ENCODE measurements at places on chromosomes 2 and 18. TPM values are rescaled to one million over a fixed set of nuclear protein-coding genes. Genes with fewer than 3 reads are reported as not detected.

DNA sequence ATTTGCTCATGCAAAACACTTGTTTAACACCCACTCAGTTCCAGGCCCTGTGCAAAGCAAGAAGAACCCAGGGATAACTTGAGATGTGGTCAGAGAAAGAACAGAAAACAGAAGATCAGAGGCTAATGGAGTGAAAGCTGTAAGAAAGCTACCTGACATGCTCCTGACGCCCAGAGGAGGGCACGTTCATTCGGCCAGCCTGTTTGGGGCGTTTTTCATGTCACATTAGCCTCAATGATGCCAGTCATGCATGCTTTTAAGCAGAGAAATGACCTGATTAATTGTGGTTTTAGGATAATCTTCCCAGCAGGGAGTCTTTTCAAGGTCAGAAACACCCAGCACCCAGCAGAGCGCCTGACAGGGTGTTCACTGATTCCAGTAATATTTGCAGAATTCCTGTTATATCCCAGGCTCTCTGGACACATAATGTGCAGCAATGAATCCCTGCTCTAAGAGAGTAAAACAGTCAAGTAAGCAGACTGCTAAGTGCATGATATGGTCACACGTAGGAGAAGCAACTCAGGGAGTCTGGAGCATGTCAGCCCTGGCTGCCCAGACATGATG is 320.0 kb downstream of the LRATD1 start:
- DNase-seq = no peak
- H3K36me3 ChIP-seq = no peaks in the 10 kb centered on the region
- no peak overlapping the region for H3K27ac ChIP-seq
- no peaks in the 10 kb centered on the region for H3K27me3 ChIP-seq
- no peaks in the 10 kb centered on the region for H3K4me1 ChIP-seq
- H3K4me3 ChIP-seq = no peak overlapping the region

Gene AQP12A
- total RNA-seq = not detected

DNA sequence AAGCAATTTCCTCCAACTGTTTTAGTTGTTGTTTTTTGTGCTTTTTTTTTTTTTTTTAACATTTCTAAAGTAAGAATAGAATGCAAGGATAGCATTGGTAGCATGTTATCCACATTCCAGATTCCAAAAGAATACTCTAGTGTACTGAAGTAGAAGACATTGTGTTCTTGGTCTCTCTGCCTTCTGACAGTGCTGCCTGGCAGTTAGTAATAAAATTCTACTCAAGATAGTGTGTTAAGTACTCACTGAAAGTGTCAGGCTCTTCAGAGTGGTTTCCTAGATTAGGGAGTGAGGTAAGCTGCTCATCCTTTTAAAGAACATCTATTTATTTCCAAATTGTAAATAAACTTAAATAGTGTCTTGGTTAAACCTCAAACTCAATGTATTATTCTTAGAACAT is 253.7 kb downstream of the HNMT start:
- no peak overlapping the region for H3K4me3 ChIP-seq
- DNase-seq = no peak
- H3K27me3 ChIP-seq = no peaks in the 10 kb centered on the region
- no peaks in the 10 kb centered on the region for H3K4me1 ChIP-seq
- H3K36me3 ChIP-seq = no peaks in the 10 kb centered on the region
- H3K27ac ChIP-seq = no peak overlapping the region

Gene ACMSD
- total RNA-seq = 1.2 TPM

DNA sequence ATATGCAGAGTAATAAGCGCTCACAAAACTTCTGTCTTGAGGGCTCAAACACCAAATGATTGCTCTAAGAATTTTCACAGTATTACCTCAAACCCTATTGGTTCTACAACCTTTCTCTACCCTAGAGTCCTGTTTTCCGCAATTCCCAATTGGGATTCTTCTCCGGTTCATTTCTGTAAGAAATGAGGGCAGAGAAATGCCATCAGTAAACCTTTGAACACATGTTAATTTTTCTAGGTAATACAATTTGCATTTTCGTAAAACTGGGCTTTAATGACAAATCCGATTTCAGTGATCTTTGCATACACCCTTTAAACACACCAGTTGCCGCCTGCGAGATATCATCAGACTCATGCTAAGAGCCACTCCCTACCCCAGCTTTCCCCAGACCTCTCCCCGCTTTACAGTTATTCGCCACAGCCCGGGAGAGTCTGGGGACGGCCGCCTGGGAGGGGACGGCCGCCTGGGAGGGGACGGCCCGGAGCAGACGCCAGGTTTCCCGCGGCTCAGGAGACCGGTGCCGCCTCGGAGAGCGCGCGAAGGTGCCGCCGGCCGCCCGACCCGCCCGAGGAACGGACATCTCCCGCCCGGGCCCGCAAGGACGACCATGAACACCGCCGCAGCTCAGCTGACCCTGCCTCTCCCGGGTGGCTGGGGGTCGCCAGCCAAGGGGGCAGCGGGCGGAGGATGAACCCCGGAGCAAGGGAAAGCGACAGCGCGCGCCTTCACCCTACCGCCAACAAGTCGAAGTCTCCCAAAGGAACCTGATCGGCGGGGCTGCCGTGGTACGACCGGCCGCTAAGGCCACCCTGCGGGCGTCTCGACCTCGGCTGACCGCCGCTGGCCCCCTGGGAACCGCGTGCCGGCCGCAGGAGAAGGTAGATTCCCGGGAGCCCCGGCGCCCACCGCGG is 463 bp downstream of the SMC6 start:
- peak; percentile 48 for DNase-seq
- H3K27me3 ChIP-seq = no peaks in the 10 kb centered on the region
- no peaks in the 10 kb centered on the region for H3K36me3 ChIP-seq
- peak overlapping the region; percentile 96 for H3K27ac ChIP-seq
- H3K4me3 ChIP-seq = peak overlapping the region; percentile 67

All from Peyer's patch (tissue), 4 donors.